ENCODE measurements at places on chromosomes 4 and X.

- no peak for DNase-seq
Measured at GRCh38 chrX:103397707-103398106, 21.4 kb downstream of the BEX3 start.

DNA sequence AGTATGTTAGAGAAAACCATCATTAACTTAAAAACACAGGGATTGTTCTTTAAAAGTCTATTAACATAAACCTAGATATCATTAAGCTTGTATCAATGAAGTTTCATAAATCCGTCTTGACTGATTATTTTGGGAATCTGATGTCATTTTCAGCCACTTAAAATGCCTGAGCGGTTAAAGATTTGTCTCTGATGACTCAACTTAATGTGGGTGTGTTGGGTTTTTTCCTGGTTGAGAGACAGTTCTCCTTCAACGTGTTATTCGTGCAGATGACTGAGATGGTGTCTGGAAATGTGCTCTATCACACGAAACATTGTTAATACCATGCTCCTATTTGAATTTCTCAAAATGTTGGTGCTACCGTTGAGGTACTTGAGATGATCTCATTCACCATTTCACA is 227.3 kb upstream of the TENM3 start:
- DNase-seq = no peak

DNA sequence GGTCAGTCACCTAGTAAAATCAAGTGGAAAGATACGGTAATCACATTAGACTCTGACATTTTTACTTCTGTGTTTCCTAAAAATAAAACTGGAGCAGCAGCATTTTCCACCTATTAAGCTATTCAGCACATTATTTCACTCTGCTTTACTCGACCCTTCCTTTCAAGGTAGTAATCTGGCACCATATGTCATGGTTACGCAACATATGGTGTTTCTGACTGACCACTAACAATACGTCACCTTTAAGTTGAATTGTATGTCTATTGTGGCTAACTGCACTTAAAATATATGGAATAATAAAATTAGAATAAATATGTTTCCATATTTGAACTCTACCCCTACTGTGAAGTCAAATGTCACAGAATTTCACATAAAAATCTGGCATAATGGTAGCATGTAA is 168.8 kb downstream of the CDS1 start:
- DNase-seq = peak; percentile 52

DNA sequence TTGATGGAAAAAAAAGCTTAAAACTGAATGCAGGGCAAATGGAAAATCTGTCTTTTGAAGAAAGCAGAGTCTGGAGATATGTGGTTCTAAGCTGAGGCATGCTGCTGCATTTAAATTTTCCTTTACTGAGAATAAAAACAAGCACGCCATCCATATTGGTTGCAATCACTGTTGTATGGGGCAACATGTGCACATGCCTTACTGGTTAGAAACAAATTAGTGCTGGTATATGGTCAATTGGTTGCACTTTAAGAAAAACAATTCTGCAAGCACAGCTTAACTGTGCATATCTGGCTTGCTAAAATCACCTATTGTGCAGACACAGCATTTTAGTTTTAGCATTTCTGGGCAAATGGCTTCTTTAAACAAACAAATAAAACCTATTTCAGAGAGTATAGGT is 239.1 kb downstream of the NDST4 start:
- DNase-seq = no peak

DNA sequence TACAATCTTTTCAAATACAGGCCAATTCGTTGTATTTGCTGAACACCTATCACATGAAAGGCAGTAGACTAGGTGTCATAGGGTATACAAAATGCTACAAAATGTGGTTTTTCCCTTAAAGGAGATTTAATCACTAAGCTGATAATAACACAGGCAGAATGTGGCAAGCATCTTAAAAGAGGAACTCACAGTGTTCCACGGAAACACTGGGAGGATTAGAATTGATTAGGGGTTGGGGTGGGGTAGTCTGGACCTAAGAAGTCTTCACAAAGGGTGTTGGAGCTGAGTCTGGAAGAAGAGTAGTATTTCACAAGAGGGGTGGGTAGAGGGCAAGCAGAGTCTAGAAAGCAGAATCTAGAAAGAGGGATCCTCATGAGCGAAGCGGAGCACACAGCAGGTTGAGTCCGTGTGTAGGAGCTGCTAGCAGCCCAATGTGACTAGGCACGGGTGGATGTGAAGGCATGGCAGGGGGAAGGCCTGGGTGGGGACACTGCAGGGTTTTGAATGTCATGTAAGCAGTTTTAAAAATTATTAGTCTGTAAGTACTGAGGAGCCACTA is 123.6 kb downstream of the MGST2 start:
- no peak for DNase-seq

- no peak for DNase-seq
Measured at GRCh38 chrX:2398064-2398656, 102.6 kb downstream of the DHRSX start.

DNA sequence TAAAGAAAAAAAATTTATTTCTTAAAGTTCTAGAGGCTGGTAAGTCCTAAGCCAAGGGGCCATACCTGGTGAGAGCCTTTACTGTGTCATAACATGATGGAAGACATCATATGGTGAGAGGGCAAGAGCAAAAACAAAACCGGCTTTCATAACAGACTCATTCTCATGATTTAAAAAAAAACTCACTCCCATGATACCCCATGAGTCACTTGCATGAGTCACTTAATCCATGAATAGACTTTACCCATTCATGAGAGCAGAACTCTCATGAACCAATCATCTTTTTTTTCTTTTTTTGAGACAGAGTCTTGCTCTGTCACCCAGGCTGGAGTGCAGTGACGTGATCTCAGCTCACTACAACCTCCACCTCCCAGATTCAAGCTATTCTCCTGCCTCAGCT is 369.7 kb upstream of the DIAPH2 start:
- DNase-seq = no peak

DNA sequence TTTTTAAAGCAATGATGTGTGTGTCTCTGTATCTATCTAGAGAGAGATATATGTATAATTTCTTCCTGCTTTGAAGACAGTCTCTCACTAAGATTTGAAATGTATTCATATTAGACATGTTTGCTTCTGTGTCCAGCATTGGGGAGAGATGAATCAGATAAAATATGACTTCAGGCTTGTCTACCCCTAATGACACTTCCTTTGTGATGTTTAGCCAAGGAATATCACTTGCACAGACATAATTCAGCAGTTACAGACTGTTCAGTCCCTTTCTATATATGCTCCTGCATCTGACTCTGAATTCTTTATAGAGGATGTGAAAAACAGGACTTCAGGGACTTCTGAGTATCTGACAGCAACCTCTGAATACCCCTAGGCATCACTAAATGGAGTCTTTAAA is 158.4 kb downstream of the DCLK2 start:
- DNase-seq = no peak

- peak; percentile 7 for DNase-seq
Measured at GRCh38 chr4:4595252-4595651, 53.4 kb upstream of the STX18 start.

- DNase-seq = no peak
Measured at GRCh38 chrX:85365370-85365995, 14.0 kb downstream of the POF1B start.

DNA sequence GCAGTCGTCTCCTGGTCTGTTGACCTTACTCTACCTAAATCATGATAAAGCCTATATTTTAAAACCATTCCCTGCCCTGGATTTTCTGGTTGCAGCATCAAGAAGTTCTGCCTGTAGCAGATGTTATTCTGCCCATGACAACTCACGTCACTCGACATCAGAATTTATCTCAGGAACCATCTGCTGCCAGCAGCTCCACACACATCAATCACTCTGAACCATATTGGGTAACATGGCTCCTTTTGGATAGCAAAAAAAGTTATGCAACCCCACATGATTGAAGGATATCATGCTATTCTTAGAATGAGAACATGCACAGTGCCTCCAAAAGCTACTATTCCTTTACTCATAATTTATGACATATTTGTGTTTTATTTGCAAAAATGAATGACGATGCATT is 341.4 kb downstream of the DHRSX start:
- DNase-seq = no peak

- DNase-seq = peak; percentile 80
Measured at GRCh38 chrX:153381684-153382532, 19.2 kb downstream of the PNMA6E start.

DNA sequence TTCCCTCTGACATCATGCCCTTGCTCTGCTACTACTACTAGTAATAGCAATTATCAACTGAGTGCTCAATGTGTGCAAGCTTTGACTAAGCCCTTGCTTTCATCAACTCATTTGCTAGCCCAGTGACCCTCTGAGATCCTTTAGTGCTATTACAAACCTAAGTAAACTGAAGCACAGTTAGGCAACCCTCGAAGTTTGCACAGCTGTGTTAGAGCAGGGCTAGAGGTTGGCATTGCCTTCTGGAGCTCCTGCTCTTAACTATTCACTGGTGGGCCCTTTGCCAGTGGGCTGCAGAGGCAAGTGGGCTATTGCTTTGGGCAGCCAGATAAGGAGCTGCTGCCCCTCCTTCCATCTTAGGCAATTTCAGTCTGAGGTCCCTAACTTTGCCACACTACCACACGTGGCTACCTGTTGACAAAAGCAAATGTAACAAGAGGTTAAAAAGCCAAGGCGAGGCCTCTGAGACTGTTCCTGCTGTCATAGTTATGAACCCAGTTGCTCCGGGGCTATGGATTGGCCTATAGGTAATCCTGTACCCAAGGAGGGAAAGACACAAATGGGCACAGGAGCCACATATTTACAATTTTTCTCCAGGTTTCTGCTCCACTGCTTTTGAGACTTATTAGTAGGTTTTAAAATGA is 41.5 kb upstream of the ANKRD50 start:
- no peak for DNase-seq

DNA sequence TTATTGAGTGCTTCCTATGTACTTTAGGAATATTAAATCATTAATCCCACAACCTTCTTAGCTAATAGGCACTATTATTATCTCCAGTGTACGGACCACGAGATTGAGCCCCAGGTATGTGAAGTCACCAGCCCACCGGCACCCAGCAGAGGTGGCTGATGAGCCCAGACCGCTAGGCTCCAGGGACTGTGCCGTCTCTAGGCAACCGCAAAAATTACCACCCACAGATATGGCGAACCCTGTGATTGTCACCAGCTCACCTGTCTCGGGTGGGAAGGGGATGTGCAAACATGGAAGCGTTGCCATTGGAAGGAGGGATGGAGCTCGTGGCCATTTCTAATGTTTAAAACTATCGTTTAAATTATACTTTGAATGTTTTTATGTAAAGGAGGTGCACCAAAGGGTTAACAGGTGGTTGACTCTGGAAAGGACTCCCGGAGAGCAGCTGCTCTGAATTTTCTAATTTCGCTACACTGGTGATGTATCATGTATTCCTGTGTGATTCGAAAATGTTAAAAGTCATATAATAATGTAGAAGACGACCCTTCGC is 21.0 kb upstream of the JAKMIP1 start:
- peak; percentile 28 for DNase-seq

GRCh38 chr4:156815717-156816359 is 155.8 kb downstream of the PDGFC start:
- peak; percentile 91 for DNase-seq

GRCh38 chrX:105754286-105754964 is 67.9 kb upstream of the NRK start:
- no peak for DNase-seq

- DNase-seq = peak; percentile 31
Measured at GRCh38 chr4:93788712-93789111, 39.8 kb upstream of the ATOH1 start.

DNA sequence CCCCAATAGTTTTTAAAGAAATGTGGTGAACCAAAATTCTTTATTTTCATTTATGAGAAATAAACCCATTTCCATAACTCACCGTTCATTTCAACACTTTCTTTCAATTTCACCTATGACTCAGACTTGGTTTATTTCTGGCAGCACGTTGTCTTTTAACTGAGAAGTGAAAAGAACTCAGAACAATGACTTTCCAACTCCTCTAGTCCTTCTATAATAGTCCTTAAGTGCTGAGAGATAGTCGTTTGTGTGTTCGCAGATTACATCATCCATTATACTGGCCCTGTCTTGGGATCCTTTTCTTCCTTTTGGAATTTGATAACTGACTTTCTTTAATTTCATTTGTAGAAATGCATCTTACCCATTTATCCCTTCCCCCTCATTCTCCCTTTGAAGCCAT is 113.6 kb downstream of the GLUD2 start:
- DNase-seq = no peak

DNA sequence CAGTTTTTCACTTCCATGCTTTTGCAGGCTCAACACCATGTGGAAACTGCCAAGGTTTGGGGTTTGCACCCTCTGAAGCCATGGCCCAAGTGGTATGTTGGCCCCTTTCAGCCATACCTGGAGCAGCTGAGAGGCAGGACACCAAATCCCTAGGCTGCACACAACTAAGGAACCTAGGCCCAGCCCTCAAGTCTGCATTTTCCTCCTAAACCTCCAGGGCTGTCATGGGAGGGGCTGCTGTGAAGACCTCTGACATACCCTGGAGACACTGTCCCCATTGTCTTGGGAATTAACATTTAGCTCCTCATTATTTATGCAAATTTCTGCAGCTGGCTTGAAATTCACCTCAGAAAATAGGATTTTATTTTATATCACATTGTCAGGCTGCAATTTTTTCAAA is 856.1 kb downstream of the TECRL start:
- DNase-seq = no peak

DNA sequence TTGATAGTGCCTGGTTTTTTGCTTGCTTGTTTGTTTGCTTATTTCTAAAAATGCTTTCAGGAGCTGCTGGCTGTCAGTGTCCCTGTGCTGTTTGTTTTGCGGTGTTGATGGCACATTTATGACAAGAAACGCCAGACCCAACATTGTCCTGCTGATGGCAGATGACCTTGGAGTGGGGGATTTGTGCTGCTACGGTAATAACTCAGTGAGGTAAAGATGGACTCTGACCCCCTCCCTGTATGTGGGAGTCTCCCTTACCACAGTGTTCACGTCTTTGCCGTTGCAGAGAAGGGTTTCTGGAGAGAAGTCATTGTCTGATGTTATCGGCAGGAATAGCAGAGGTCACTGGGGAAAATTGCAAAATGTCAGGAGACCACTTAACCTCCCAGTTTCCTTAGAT is at the start of gene ARSH:
ARSH (plus strand) TSS at position 52 of the 400 bp plus-strand sequence; CDS start at position 119, 67 bp downstream.
- DNase-seq = no peak

GRCh38 chr4:36099509-36099908 is 144.8 kb downstream of the ARAP2 start:
- no peak for DNase-seq

DNA sequence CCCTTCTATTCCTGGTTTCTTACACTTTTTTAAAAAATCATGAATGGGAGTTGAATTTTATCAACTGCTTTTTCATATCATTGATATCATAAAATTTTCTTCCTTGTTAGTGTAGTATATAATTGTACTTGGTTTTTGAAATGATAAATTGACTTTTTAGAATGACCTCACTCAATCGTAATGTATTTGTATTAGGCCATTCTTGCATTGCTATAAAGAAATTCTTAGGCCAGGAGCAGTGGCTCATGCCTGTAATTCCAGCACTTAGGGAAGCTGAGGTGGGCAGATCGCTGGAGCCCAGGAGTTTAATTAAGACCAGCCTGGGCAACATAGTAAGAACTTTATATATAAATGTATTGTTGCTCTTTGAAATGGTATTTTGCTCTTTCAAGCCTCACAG is 6.3 kb downstream of the EXOC1 start:
- no peak for DNase-seq
